ENCODE measurements at places on chromosomes 11 and 22. TPM values are rescaled to one million over a fixed set of nuclear protein-coding genes. Genes with fewer than 3 reads are reported as not detected.

GRCh38 chr11:75714211-75714610 lies 3.4 kb upstream of the MOGAT2 start:
- DNase-seq = no peak
- no peak overlapping the region for H3K4me3 ChIP-seq
- peak overlapping the region; percentile 2 for H3K27ac ChIP-seq
- H3K27me3 ChIP-seq = peaks cover 2% of the 10 kb centered on the region
- H3K36me3 ChIP-seq = no peaks in the 10 kb centered on the region
- no peaks in the 10 kb centered on the region for H3K4me1 ChIP-seq

GRCh38 chr11:122186439-122187080 lies 70.5 kb upstream of the BLID start:
- DNase-seq = no peak
- no peak overlapping the region for H3K4me3 ChIP-seq
- H3K27ac ChIP-seq = no peak overlapping the region

The SOX6 gene
- total RNA-seq = 18.6 TPM

DNA sequence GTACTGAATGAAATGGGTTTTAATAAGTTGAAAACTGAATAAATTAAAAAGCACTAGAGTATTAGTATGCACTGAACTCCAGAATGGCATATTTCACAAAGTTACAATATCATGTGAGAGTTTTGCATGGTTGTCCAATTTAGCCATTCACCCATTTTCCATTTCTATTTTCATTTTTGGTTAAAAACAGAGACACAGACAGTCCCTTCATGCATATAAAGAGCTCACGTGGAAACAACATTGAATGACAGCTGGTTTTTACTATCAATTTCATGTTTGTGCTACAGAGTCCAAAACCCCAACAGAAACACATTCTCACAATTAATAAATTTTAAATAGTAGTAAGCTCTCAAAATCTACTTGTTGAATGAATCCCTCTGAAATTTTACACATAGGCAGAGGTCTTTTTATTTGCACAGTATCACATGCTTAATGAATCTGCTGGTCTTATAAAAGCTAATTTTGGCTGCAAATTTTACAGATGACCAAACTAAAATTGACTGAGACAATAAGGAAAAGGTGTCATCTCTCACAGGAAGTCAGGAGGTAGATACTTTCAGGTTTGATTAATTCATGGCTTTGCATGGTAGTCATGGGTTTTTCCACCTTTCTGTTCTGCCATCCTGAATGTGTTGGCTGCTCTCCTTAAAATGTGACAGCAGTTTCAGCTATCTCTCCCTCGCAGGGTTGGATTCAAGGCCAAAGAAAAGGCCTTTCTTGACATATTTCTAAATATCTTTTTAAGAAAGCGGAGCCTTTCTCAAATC lies 20.6 kb upstream of the DDI1 start:
- no peak overlapping the region for H3K4me3 ChIP-seq
- no peak for DNase-seq
- H3K27ac ChIP-seq = no peak overlapping the region
- H3K36me3 ChIP-seq = no peaks in the 10 kb centered on the region

GRCh38 chr11:95222817-95223216 lies 8.2 kb downstream of the SESN3 start:
- H3K27me3 ChIP-seq = no peaks in the 10 kb centered on the region
- no peak for DNase-seq
- no peak overlapping the region for H3K27ac ChIP-seq
- H3K4me3 ChIP-seq = no peak overlapping the region

- H3K4me3 ChIP-seq = no peak overlapping the region
- H3K36me3 ChIP-seq = peaks cover 3% of the 10 kb centered on the region
- no peaks in the 10 kb centered on the region for H3K4me1 ChIP-seq
- DNase-seq = no peak
- H3K27me3 ChIP-seq = no peaks in the 10 kb centered on the region
Observed at GRCh38 chr11:46655631-46656030, 38.3 kb downstream of the ATG13 start.

GRCh38 chr11:133815636-133816035 lies 29.7 kb downstream of the SPATA19 start:
- peaks cover 36% of the 10 kb centered on the region for H3K4me1 ChIP-seq
- DNase-seq = no peak
- no peaks in the 10 kb centered on the region for H3K36me3 ChIP-seq

The ISX gene
- not detected for total RNA-seq

DNA sequence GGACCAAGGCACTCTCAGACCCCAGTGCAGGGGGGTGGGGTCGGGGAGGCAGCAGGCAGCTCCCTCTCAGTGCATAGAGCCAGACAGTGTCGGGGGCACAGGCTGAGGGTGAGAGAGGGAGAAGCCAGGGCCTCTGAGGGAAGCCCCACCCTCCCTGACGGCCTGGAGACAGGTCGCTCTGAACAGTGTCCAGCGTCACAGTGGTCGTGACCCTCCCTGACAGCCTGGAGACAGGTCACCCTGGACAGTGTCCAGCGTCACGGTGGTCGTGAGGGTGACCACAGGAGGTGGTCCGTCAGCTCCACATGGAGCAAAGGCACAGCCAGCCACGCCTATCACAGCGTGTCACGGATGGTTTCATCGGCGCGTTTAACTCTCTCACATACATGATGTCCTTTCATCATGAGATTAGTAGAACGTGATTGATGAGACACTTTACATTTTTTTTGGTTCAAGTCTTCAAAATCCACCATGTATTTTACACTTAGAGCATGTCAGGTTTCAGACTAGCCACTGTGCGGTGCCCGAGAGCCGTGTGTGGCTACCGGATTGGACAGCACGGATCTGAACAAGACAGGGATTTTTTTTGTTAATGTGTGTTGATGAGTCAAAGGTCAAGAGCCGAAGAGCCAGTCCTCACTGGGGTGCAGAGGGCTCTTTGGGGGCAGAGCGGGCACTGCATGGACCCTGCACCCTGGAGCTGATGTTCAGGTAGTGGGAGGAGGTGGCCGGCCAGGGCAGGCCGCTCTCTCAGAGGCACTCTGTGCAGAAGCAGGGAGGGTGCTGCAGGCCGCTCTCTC lies 23.9 kb upstream of the PANX2 start:
- peaks cover 24% of the 10 kb centered on the region for H3K4me1 ChIP-seq
- no peaks in the 10 kb centered on the region for H3K36me3 ChIP-seq
- H3K4me3 ChIP-seq = no peak overlapping the region
- no peak for DNase-seq
- H3K27me3 ChIP-seq = peaks cover 2% of the 10 kb centered on the region

DNA sequence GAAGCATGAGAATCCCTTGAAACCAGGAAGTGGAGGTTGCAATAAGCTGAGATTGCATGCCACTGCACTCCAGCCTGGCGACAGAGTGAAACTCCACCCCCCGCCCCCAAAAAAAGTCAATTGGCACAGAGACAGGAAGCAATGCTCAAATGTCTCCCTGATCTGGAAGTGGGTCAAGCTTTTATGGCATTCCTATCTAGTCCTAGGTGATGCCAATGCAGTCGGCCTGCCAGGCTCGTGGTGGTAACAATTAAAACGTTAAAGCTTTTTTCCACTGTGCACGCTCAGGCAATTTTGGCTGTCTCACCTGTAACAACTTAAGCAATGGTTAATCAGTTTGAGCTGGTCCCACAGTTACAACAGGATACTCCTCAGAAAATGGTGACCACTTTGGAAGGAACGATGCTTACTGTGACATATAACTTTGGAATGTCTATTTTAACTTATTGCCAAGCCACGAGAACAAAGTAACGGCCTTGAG lies 18.9 kb upstream of the PISD start:
- no peak overlapping the region for H3K27ac ChIP-seq
- H3K4me1 ChIP-seq = peaks cover 6% of the 10 kb centered on the region
- no peaks in the 10 kb centered on the region for H3K36me3 ChIP-seq
- no peaks in the 10 kb centered on the region for H3K27me3 ChIP-seq
- H3K4me3 ChIP-seq = no peak overlapping the region
- no peak for DNase-seq

GRCh38 chr22:46137218-46137766 lies 13.0 kb upstream of the PPARA start:
- H3K4me3 ChIP-seq = no peak overlapping the region
- H3K27me3 ChIP-seq = no peaks in the 10 kb centered on the region
- H3K27ac ChIP-seq = peak overlapping the region; percentile 86
- no peaks in the 10 kb centered on the region for H3K36me3 ChIP-seq
- H3K4me1 ChIP-seq = peaks cover 25% of the 10 kb centered on the region
- DNase-seq = no peak

DNA sequence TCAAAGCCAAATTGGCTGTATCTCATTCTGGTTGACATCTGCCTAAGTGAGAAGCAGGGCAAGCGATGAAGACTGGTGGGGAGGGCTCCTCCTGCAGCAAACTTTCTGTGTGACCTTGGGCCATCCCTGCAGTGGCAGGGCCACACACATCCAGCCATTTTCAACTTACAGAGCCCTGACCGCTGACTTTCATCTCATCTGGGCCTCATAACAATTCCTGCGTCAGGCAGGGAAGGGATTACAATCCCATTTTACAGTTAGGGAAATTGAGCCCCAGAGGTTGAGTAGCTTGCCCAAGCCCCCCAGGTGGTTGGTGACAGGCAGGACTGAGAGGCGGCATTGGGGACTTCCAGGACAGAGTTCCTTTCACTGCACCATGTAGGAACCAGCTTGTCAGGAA lies 21.9 kb downstream of the TPBGL start:
- H3K4me3 ChIP-seq = no peak overlapping the region
- H3K4me1 ChIP-seq = no peaks in the 10 kb centered on the region
- H3K27me3 ChIP-seq = peaks cover 8% of the 10 kb centered on the region
- H3K36me3 ChIP-seq = no peaks in the 10 kb centered on the region

All from neural crest cell (in vitro differentiated cells).